ENCODE measurements at places on chromosomes 7 and 10.

- DNase-seq = no peak
Measured at GRCh38 chr7:110470420-110470819, 620.5 kb upstream of the LRRN3 start.

- DNase-seq = peak; percentile 65
Measured at GRCh38 chr10:13074563-13075451, 25.2 kb upstream of the OPTN start.

DNA sequence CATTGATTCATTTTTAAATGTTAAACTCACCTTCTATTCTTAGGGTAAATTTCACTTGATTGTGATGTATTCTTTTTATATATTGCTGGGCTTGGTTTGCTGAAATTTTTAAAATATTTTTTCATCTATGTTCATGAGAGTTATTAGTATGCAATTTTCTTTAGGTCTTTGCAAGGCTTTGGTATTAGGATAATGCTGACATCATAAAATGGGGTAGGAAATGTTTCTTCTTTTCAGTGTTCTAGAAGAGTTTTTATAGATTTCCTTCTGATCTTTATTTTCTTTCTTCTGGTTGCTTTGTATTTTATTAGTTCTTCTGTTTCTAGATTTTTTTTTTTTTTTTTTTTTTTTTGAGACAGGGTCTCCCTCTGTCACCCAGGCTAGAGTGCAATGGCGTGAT lies 56.3 kb downstream of the AHCYL2 start:
- DNase-seq = no peak

DNA sequence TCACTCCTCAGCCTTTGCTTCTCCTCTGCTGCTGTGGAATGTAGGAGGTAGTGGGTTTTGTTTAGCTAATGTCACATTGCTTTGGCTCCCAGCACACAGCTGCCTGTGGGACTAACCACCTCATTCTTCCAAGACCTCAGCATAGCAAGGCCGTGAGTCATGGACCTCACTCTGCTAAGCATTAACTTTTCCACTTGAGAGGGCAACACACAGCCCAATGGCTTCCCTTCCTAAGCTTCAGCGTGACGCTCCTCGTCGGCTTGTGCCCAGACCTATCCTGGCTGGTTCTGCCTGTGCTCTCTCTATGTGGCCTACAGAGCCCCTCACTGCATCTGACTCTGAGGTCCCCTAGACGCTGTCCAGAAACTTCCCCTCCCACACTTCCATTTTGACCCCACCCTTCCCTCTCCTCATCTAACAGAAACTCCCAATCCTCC lies 23.3 kb downstream of the MYOF start:
- DNase-seq = peak; percentile 58

GRCh38 chr7:116698930-116699721 lies 27.1 kb downstream of the MET start:
- DNase-seq = no peak

GRCh38 chr10:49133706-49134248 lies at the start of gene FAM170B:
FAM170B (minus strand) TSS chr10:49134021; CDS start chr10:49133918, 103 bp downstream.
- DNase-seq = no peak

DNA sequence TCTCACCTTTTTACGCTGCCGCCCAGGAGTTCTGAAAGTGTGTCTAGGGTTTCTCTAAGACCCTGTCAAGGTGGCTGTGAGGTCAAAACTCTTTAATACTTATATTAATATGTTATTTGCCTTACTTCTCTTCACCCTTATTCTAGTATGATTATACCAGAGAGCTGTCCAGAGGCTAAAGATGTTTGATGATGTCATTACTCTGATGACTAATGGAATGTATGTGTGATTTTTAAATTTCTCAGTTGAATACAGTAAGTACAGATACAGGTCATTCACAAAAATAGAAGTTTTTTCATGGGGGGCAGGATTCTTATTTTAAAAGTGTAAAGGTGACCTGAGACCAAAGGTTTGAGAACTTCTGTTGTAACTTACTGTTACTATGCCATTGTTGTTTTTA lies 150.6 kb upstream of the FOXP2 start:
- no peak for DNase-seq

DNA sequence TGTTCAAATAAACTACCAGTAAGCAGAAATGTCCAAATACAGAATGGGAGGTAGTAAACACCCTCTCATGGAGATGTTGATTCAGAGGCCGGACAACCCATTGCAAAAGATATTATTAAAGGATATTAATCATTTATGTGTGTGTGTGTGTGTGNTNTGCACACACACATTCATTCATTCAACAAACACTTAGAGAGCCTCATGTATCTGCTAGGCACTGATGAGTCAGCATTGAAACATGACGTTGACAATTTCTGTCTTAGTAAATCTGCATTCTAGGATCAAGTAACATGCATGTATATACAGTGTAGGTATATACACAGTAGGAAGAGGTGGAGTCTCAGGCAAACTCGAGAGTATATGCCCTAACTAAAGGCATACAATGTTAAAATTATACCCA lies 187.0 kb downstream of the ZNF365 start:
- DNase-seq = no peak
